ENCODE measurements at places on chromosomes 13 and 19.

- no peak for DNase-seq
These were observed 140.3 kb upstream of the GPC6 start for GRCh38 chr13:93086329-93086728.

- no peak for DNase-seq
These were observed 7.5 kb upstream of the SDHAF1 start for GRCh38 chr19:35987571-35987896.

- no peak for DNase-seq
These were observed 16.3 kb downstream of the HSPH1 start for GRCh38 chr13:31145417-31145816.

DNA sequence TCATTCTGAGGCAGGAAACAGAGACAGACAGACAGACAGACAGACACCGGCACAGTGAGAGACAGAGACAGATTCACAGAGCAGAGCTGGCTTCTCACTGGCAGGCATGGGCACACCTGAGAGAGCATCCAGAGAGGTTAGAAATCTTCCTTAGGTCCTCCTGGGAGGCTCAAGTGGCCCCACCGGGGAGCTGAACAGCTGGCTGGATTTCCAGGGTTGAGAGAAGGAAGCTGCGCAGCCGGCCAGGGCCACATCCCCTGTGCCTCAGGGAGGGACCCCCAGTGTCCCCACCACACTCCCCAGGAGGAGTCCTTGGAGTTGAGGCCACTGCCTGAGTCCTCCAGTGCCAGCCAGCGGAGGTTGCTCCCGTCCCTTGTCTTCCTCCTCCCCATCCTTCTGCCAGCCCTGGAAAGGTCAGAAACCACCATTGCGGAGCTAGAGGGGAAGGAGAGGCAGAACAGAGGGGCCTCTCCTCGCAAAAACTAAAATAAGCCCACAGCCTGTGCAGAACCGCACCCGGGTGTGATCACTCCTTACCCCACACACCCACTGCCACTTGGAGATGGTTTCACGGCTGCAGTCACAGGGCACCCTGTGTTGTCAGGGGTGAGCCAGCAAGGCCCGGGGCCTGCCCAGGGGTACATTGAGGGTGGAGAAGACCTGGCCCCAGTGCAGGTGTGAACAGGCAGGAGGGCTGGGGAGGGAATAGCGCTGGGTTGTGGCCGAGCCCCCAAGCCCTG is 4.2 kb downstream of the FFAR3 start:
- no peak for DNase-seq

GRCh38 chr13:40637643-40638042 is 28.8 kb downstream of the FOXO1 start:
- no peak for DNase-seq
